ENCODE measurements at places on chromosomes 5 and 9.

DNA sequence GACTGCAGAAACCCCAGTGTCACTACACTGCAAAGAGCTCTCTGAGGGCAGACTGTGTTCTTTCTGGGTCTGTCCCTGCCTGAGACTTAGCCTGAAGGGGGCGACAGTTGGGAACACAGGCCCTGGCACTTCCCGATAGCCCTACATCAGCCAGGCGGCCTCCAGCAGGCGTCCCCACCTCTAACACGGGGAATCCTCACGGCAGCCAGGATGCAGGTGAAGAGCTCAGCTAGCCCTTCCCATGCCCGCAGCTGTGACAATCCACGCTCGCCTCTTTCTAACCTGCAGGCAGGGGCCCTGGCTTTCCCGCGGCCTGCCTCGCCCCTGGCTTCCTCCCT lies 5.9 kb downstream of the MED22 start:
- DNase-seq, result peak; percentile 31

DNA sequence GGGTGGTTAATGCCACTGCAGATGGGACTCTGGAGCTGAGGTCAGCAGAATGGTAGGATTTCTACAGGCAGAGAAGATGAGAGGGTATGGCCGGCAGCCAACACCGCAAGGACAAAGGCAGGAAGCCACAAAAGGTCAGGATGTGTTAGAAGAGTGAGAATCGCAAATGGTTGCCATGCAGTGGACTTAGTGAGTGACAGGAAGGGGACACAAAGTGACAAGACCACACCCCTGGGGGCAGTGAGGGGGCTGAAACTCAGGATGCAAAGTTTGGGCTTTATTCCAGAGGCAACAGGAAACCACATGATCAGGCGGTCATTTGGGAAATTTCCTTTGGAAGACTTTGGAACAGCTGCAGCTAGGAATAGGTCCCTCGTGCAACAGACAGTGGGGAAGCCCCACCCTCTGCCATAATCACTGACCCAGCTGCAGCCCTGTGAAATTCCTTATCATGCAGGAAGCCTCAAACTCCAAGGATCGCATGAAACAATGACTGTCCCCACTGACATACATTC lies 14.2 kb upstream of the CCDC180 start:
- DNase-seq, result no peak

- DNase-seq, result no peak
These were observed 97.7 kb upstream of the MEGF10 start for GRCh38 chr5:127192836-127193338.

- DNase-seq, result no peak
These were observed 29.2 kb downstream of the MRPL36 start for GRCh38 chr5:1770443-1770802.

DNA sequence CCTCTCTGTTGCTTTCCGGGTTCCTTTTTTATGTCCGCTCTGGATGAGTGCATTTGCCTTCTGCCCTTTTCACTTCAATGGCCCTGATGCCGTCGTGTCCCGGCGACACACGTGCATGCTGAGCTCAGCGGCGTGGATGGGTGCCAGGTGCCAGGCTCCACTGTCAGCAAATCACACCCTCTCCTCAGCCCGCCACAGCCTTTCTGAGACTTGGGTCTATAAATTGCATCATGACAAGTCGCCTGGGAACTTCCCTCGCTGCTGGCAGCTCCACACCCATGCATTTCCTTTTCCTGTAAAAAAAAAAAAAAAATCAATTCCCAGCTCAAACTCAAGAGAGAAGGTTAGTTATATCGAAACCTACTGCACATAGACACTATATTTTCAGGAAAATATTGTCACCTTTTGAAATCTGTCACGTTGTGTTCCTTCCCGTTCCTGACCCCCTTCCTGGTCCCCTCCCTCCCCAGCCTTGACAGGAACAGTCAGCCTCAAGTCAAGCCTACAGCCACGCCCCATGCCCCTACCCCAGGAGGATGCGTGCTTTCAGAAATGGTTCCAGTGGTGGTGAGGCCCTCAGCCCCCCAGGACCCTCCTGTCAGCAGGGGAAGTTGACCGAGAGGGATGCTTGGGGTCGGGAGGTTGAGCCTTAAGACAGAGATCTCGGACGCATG lies 110.3 kb upstream of the PTCH1 start:
- DNase-seq, result no peak

DNA sequence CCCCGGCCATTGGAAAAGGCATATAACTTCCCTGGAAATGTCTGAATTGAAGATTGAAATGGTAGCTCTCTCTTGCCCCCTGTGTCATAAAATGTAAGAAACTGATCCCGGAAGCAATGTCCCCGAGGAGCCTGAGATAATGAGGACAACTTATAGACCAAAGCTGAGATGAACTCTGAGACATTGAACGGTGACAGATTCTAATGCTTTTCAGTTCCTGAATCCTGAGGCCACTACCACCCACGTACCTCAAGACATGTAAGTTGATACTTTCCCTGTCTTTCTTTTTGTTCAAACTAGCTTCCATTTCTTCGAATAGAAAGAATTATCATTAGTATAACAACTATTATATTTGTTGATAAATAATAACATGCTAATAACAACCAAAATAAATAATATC lies 51.0 kb downstream of the KIF4B start:
- DNase-seq, result no peak

GRCh38 chr9:99576876-99577275 lies 244.8 kb upstream of the NR4A3 start:
- no peak for DNase-seq

DNA sequence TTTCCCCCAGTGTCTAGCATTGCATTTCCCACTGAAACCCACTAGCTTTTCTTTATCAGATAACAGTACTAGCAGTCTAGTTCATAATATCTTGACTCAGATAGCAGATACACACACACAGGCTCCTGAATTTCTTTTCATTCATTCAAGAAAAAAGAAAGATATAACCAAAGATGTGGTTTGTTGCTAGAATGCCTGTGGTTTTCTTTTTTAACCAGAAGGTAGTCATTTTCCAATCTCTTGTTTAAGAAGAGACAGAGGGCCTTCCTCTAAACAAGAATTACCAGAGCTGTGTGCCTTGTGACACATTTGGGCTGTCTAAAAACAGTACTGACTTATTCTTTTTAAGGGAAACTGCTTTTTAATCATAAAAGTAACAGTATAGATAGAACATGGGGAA lies 167.3 kb downstream of the PJA2 start:
- DNase-seq, result no peak

- no peak for DNase-seq
These were observed 16.1 kb downstream of the LIFR start for GRCh38 chr5:38540314-38540713.

DNA sequence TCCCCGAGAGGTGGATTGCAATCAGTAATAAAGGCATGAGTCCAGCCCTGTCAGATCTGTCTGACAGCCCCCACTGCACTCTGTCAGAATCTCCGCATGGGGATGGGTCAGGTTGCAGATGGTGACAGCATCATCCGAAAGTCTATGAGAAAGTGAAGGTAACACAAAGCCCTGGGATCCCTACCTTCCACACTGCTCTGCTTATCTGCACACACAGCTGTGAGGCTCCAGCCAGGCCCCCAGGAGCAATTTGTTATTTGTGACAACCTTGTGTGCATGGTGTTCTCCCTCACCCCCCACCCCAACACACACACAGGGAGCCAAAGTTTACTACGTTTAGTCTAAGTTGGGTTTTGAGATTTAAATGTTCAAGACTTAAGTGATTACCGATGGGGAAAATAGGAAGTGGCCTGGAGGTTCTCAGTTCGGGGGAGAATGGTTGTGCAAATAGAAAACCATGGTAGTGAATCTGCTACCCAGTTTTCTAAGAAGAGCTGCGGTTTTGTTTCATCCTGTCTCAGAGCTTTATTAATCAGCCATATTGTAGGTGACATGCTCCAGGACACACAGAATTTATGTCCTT lies 92.7 kb downstream of the SV2C start:
- DNase-seq, result no peak

DNA sequence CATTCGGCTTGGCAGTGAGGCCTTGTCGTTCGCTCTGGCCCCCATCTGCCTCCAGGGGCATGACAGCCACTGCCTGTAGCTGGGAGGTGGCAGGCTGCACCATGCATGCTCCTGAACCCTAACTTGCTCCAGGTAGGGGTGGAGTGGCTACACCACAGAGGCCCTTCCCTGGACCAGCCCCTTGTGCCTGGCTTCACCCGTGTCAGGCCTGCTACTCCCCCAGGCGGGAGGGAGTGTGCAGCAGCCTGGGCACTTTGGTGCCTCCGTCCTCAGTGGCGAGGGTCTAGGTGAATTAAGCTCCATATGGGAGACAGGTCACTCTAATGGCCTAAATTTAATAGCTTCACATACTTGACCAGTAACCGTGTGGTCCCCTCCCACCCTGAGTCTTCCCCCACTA lies 59.4 kb upstream of the LMX1B start:
- DNase-seq, result no peak

GRCh38 chr5:178394074-178394473 lies 161.5 kb upstream of the PHYKPL start:
- no peak for DNase-seq

GRCh38 chr5:68441309-68442073 lies 225.9 kb downstream of the PIK3R1 start:
- no peak for DNase-seq
